T-helper 1 cell (primary cell): ENCODE measurements at places on chromosomes 5 and 9.

DNA sequence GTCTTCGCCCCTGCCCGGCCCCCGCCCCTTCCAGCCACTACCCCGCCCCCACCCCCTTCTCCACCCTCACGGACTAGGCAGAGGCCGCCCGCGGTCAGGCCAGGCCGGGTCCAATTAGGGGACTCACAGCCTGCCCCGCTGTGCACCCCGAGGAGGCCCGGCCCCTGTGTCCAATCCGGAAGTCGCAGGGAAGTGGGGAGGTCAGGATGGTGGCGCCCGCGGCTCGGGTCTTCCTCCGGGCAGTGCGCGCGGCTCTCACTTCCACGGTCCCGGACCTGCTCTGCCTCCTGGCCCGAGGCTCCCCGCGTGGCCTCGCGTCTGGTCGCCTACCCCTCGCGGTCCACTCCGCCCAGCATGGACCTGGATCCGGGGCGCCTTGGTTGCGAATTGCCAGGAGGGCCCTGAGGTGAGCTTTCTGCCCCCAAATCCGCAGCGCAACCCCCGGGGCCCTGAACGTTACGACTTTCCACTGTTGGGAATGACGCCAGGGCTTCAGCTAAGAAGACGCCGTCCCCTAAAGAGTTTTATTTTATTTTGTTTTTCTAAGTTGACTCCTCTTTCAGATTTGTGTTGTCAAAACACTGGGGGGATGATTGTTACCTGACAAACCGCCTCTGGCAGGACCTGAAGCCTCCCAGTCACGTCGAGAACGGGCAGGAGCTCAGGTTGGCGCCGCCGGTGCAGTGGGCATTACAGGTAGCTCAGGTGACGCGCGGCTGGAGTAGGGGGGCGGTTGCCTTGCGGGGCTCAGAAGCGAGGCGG is 763 bp upstream of the IRX2 start:
- DNase-seq, result no peak

GRCh38 chr9:5876711-5877110 is 14.0 kb upstream of the MLANA start:
- DNase-seq, result no peak

DNA sequence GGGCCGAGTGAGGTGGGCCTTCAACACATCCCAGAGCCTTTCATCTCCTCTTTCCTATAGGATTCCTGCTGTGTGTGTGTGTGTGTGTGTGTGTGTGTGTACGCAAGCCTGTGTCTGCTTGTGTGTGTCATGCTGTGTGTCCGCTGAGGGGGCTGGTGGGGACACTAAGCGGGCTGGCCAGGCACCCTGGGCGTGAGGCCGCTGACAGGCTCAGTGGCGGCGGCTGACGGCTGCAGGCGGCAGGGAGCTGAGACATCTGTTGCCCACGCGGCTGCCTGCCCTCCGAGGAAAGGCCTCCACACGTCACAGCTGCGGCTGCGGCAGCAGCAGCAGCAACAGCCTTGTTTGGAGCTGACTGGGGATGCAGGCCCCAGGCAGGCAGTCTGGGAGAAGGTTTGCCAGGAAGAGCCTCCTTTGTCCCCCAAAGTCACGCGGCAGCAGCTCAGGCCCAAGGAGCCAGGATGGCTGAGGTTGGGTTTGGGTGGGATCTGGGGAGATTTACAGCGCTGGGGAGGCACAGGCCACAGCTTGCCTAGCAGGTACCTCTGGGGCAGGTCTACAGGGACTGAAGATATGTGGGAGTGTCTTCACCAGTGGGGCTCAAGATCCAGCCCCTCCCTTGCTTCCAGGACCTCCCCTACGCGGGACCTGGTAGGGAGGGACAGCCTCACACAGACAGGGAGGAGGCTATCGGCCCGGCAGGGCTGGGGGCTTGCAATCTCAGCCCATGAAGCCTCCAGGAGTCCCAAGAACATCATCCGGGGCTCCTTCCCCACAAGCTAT is 1.8 kb downstream of the PDLIM4 start:
- DNase-seq, result no peak

DNA sequence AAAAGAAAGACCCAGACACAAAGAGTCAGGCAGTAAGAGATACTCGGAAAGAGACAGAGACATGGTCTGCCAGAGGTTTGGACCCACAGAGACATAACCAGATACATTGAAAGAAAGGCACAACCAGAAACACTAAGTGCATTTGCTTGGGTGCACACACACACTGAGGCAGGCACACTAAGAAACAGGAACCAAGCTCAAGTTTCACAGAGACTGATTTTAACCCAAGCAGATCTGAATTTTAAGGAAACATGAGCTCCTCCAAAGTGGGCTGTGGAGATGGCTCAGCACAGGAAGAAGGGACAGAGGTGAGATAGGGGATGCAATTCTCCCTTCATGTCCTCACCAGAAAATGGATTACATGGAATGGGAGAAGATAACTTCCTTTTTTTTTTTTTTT is 9.5 kb downstream of the AQP3 start:
- no peak for DNase-seq

GRCh38 chr5:57900381-57900944 is 417.9 kb upstream of the ACTBL2 start:
- no peak for DNase-seq

DNA sequence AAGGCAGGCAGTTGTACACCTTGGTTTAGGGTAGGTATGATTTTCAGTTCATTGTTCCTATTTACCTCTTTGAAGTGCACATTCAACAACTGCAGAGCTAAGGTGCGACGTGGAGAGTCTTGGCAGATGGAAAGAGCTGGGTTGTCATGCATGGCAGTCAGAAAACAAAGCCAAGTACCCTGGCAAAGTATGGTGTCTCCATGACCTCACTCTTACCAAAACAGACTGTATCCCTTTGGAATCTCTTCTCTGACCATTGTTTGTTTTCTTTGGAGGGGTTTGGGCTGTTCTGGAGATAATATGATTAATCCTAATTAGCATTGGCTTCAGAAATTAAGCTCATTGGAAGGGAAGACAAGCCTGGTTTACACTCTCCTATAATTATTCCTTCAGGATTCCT is 665.7 kb downstream of the DNAH5 start:
- DNase-seq, result no peak

DNA sequence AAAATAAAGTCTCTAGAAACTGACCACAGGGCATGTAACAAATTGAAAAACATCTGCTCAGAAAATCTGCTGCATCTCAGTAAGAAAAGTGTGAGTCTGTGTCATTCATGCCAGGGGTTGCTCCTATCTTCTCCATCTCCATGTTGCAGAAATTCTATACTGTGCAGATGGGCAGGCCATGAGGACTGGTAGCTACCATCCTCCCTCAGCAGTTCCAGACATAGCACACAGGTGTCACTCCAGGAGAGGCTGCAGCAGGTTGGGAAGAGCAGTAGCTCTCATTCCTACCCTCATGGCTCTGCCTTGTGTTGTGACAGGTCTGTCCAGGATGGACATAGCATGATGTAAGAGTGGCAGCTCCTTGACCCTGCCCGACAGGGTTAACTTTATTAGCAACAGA is 173.4 kb downstream of the NDUFS4 start:
- DNase-seq, result no peak

DNA sequence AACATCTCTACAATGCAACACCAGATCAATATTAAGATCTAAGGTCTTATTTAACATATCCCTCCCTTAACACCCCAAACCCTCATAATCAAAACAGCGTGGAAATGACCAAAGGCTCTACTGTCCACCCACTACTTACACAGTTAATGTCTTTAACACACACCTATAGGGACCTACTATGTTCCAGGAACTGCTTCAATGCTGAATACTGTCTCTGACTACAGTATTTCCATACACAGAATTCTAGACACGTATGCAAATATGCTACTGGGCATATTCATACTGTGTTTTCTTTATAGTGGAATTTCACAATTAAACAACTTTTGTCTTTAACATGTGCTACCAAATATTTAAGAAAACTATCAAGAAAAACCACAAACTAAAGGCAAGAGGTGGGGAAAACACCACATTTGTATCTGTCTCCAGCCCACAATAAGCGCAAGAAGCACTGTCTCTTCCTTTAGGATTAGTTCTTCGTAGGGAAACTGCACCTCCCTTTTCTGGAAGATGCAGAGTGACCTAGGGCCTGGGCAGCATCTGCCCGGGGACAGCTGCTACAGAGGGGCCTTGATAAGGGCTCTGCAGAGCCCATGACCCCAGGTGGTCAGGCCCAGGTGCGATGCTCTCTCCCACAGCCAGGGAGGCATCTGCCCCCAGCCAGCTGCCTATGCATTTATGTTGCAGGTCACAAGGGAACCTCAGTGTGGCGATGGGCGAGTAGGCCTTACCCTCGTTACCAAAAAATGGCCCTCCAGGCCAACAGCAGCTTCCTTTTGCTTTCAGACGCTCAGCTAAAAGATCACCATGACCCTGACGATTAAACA is 55.2 kb downstream of the PSMB7 start:
- DNase-seq, result no peak

GRCh38 chr9:98135558-98135934 is 16.5 kb upstream of the TRIM14 start:
- no peak for DNase-seq

DNA sequence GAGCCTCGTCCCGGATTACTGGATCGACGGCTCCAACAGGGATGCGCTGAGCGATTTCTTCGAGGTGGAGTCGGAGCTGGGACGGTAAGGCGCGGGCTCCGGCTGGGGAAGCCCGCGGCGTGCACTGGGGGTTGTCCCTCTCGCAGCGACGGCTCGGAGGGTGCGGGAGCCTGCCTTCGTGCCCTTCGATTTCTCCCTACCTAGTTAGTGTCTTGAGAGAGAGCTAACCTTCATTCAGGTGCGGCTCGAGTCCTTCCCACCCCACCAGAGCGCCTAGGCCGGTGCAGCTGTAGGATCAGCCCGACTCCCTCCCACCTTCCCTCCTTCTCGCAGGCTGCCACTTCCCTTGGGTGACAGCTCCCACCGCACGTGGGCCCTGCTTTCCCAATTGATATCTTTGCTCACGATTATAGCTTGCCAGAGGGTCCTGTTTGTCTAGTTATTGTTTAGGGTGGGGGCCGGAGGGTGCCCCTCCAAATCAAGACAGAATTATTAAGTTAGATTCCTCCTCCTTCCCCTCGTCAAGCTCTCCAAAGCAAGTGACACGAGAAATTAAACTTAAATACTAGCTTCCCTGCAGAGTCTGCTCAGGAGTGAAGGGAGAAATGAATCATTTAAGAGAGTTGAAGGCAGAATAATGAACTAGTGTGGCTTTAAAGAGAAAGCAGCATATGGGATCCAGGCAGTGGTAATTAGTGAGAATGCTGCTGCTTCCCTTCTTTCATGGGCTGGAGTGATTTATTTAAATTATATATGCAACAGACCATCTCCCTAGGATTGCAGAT is 569 bp downstream of the CAMK4 start:
- DNase-seq, result no peak

DNA sequence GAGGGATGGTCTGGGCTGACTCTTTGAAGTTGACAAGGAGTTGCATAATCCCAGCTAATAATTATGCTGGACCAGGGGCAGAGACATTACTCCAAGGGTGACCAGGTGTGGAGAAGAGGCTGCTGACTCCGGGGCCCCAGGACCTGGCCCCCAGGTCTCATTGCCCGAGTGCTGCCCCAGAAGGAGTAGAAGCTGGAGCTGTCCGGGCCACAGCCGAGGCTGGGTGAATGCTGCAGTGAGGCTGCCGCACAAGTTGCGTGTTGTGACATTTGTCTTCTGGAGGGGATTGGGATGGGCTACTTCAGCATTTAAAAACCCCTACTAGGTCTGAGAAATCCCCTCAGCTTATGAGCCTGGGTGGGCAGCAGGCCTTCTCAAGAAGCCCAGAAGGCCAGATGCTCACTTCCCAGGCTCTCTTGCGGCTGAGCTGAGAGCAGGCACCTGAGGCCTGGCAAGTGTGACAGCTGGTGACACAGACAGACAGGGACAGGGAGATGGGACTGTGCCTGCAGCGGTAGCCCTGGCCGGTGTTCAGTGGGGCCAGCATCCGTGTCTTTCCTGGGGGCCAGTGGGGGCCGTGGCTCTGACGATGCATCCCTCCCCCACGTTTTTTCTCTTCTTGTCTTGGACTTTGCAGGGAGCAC is 122.8 kb downstream of the KCNIP1 start:
- no peak for DNase-seq

DNA sequence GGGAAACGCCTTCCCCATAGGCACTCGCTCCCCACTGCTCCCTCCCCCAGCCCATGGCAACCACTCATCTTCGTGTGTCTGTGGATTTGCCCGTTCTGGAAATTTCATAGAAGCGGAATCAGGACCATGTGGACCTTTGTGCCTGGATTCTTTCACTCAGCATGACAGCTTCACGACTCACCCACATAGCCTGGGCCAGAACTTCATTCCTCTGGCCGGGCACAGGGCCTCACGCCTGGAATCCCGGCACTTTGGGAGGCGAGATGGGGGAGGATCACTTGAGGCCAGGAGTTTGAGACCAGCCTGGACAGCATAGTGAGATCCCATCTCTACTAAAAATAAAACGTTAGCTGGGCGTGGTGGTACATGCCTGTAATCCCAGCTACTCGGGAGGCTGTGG is 12.1 kb upstream of the DIPK1B start:
- no peak for DNase-seq

DNA sequence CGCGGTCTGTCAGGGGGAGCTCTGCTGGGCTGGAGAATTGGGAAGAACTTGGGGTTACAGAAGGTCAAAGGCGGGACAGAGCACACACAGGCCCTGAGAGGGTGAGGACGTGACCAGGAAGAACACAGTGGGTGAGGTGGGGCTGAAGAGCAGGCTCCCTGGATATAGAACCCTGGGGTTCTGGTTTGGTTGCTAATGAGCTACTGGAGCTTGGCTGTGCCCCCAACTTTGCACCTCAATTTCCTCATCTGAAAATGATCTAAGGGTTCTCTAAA is 83.8 kb downstream of the PRRT1B start:
- DNase-seq, result no peak

DNA sequence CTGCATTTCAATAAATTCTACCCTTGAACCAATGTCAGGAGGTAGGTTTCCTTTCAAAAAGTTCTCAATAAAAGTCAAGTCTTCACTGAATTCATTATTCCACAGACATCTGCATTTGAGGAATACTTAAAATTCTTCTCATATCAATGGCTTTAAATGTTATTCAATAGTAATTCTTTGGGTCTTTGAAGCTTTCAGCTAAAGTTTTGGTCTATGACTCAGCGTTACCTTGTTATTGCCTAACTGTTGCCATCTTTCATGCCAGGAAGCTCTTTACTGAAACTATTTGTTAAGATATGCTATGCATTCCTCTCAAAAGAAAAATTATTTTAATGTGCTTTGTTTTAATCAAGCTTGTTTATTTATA is 170.5 kb downstream of the NNT start:
- no peak for DNase-seq

- DNase-seq, result no peak
Observed at GRCh38 chr9:133443982-133444381, 15.8 kb upstream of the CACFD1 start.

GRCh38 chr9:128396970-128397613 is 23.6 kb upstream of the CERCAM start:
- no peak for DNase-seq

DNA sequence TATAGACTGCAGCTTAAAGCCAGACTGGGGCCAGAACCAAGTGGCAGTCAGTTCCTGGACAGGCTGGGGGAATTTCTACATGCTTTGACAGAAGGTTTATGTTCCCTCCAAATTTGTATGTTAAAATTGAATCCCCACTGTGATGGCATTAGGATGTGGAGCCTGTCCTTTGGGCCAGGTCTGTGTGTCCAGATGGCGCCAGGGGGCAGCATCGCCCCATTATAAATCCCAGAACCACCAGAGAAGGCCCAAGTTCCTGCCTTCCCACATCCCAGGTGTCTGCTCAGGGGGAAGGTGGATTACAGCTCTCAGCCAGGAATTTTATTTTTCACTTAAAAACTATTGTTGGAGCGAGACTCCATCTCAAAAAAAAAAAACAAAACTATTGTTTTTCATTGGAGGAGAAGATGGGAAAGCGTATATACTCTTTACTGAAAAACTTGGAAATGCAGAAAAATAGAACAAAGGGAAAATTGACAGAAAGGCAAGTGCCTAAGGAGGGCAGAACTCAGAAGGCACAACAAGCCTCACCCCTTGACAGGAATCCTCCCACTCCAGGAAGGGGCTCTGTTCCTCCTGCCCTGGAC is 5.0 kb downstream of the IL3 start:
- DNase-seq, result peak; percentile 19
